ENCODE measurements at places on chromosomes 11 and 22.

GRCh38 chr11:59753650-59754493 lies 1.3 kb upstream of the STX3 start:
- peak; percentile 79 for DNase-seq

DNA sequence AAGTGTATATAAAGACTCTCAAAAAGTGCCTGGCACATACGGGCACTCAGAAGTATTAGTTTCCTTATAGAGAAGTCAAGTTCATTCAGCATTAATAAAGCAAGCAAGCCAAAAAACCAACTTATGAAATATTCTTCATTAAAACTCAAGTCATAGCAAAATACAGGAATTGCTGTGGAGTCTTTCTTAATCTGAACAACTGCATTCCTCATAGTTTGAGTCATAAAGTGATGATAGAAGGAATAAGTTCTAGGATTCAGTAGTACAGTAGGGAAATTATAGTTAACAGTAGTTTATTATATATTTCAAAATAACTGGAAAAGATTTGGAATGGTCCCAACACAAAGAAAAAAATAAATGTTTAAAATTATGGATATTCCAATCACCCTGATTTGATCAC lies 200.3 kb downstream of the C11orf91 start:
- no peak for DNase-seq

- no peak for DNase-seq
These were observed 10.7 kb downstream of the OLFML1 start for GRCh38 chr11:7495882-7496551.

- peak; percentile 66 for DNase-seq
These were observed 20.8 kb downstream of the ADA2 start for GRCh38 chr22:17198170-17199002.

DNA sequence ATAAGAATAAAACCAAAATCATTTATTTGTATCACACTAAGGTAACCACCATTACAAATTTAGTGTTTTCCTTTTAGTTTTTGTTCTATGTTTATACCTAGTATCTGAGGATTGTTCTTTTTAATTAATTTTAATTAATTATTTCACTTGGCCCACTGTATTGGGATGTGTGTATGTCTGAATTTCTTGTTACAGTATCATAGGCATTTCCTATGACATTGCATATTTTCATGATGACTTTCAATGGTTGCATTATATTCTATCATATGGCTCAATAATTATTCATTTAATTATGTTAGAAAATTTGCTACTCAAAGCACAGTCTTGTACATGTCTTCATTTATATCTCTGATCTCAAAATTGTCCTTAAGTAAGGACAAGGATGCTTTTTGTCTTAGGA lies 41.0 kb downstream of the C11orf71 start:
- no peak for DNase-seq

DNA sequence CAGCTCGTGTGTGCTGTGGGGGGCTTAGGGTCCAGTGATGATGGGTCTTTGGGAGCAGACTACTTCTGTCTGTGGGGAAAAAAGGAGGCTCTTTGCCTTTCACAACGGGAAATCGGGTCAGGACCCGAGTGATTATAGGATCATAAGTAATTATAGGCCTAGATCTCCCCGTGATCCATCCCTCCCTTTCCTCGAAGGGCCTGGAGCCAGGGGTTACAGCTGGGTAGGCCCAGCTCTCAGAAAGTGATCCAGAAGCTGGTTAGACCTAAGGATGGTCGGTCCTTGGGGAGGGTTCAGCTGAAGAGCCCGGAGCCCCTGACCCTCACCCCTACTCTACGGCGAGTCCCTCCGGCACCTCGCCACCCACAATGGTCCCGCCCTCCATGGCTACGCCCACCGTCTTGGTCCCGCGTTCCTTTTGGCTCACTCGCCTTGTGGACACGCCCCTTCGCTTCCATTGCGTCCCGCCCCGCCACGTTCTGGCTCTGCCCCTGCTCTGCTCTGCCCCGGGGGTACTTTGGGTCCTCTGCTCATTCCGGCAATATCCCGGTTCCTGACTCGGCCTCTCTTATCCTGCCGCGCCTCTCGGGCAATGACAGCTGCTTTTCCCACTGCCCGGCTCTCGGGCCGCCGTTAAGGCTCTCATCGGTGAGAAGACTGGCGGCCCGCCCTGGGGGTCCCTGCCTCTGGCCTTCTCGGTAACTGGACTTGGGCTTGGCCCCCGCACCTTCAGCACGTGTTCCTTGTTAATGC lies 5.0 kb downstream of the IGSF22 start:
- DNase-seq = peak; percentile 79

DNA sequence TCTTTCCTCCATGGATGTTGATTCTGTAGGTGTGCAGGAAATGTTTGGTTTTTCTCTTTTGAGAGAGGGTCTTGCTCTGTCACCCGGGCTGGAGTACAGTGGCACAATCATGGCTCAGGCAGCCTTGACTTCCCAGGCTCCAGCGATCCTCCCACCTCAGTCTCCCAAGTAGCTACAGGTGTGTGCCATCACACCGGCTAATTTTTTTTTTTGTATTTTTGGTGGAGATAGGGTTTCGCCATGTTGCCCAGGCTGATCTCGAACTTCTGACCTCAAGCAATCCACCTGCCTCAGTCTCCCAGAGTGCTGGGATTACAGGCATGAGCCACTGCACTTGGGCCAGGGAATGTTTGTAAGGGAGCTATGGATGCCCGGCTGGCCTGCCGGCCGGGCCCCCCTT lies 4.5 kb downstream of the PRR5 start:
- DNase-seq = no peak

- no peak for DNase-seq
These were observed 33.8 kb downstream of the AMOTL1 start for GRCh38 chr11:94801866-94802460.

Data from neural crest cell (in vitro differentiated cells).